ENCODE measurements at places on chromosomes 11 and 22.

GRCh38 chr11:2306452-2306823 lies 4.6 kb downstream of the TSPAN32 start:
- DNase-seq = peak; percentile 59

DNA sequence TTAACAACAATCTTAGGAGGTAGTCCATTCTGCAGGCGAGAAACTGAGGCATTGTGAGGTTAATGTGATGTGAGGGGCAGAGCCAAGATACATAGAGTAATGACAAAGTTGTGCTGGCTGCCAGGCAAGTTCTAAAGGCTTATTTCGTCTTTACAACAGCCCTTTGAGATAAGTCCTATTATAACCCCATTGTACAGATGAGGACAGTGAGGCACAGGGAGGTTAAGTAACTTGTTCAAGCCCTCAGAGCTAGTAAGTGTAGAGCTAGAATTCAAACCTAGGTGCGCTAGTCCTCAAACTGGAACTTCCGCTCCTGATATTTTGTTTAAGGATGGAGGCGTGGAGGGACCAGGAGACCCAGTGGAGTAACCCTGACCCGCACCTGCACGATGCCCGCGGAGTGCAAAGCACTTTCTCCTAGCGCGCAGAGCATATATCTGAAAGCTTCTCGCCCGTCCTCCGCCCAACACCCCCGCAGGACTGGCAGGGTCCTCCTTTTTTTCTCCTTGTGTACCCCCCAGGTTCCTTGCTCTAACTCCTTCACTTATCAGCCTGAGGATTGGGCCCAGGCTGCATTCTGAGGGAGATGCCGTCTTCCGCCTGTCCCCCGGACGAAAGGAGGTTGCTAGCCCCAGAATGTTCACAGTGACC lies 4.9 kb upstream of the FLI1 start:
- DNase-seq = no peak

DNA sequence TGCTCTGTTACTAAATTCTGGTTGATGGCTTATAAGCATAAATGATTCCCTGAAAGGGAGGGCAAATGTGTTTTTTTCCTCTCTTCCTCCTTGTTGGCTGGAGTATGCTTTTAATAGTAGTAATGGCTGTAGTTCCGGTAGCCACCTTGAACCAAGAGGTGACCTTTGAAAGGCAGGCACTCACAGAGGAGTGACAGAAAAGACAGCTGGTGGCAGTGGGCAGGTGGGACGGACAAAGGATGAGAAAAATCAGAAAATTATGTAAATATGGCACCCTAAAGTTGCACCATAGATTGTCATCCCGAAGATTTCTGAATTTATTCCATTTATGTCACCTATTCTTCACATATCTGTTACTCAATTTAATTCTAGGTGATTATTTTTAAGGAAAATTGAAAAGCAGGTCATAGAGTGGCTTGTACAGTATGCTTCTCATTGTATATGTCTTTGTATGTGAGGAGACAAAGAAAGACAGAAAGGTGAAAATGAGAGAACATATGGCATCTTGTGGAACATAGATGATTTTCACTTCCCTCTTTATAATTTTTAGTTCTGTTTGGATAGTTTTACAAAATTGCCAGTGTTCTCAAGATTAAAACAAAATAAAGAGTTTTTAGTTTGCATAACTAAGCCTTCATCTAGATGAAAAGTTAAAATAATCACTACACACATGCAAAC lies 17.0 kb downstream of the CASP12 start:
- DNase-seq = no peak

DNA sequence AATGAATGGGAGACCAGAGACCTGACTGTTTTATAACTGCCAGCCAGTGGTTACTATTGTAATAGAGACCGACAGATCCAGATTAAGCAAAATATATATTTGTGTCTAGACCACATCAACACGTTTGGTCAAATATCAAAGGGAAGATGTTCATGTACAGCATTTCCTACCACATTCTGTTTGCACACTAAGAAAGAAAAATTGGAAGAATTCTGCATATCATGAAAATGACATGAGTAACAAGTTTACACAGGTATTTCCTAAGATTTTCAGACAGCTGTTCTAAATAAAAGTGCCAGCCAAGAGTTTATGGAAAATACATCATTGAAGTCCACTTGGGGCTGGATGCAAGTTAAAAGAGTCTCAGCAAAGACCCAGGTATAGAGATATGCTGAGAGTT lies 145.5 kb upstream of the ANO3 start:
- no peak for DNase-seq

DNA sequence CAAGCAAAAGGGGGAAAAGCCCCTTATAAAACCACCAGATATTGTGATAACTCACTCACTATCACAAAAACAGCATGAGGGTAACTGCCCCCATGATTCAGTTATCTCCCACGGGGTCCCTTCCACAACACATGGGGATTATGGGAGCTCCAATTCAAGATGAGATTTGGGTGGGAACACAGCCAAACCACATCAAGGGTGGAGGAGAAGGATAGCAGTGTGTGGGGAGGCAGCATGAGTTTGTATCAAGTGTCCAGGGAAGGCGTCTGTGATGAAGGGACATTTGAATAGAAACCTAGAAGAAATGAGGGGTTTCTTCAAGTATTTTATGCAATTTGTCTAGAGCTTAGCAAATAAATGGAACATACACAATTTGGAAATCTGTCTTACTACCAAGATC lies 98.2 kb downstream of the SLC1A2 start:
- no peak for DNase-seq

- peak; percentile 89 for DNase-seq
These were observed 32.2 kb downstream of the TRMU start for GRCh38 chr22:46367707-46368191.

- no peak for DNase-seq
These were observed 326.0 kb downstream of the RAB38 start for GRCh38 chr11:87849216-87849615.

DNA sequence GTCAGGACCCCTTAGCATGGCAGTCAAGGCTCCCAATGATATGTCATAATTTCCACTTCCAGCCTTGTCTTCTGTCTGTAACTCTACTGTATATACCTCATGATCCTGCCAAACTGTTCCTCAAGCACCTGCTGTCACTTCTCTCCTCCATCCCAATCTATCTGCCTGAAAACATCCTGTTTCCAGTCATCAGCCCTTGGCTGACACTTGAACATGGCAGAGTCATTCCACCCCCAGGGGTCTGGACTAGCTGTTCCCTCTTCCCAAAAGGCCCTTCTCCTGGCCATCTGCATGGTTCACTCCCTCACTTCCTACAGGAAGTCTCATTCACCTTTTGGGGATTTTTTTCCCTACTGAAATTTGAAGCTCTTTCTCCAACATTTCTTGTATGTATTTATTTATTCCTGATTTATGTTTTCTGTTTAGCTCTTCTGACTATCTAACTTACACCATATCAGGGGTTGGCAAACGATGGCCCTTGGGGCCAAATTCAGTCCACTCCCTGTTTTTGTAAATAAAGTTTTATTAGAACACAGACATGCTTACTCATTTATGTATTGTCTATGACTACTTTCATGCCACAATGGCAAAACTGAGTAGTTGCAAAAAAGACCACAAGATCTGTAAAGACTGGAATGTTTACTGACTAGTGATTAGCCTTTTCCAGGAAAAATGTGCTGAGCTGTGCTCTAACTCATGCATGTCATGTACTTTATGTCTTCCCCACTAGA lies 278.4 kb downstream of the KIRREL3 start:
- no peak for DNase-seq

DNA sequence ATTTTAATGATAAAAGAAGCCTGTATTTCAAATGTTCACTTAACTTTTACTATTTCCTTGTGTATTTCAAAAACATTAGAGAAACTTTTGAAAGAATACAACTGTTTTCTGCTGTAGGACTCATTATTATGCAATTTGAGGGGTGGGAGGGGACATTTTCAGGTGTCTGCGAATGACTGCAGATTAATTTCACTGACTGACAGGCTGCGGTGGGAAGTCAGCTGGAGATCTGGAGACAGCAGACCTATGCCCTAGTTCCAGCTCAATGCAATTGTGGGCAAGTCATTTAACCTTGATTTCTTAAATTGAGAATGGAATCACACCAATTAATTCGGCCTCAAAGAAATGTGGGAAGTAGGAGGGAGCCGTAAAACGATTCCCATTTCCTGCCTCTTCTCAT lies 128.7 kb downstream of the ARL14EP start:
- no peak for DNase-seq

DNA sequence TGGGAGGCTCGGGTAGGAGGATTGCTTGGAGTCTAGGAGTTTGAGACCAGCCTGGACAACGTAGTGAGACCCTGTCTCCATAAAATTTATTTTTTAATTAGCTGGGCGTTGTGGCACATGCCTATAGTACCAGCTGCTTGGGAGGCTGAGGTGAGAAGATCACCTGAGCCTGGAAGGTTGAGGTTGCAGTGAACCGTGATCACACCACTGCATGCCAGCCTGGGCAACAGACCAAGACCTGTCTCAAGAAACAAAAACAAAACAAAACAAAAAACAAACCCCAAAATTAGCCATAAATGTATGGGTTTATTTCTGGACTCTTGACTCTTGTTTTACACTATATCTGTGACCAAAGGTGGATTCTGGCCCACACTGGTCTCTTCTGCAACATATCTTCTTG lies 41.6 kb downstream of the EIF3F start:
- no peak for DNase-seq

GRCh38 chr11:31106968-31107576 lies 262.5 kb downstream of the DCDC1 start:
- no peak for DNase-seq

- DNase-seq = no peak
These were observed 11.8 kb downstream of the ABTB2 start for GRCh38 chr11:34345991-34346480.

GRCh38 chr22:44604455-44604854 lies 97.5 kb upstream of the PRR5 start:
- no peak for DNase-seq

GRCh38 chr11:124075841-124076651 lies 34.9 kb upstream of the OR10G7 start:
- DNase-seq = peak; percentile 79

GRCh38 chr22:24429411-24430365 lies 2.3 kb downstream of the ADORA2A start:
- DNase-seq = peak; percentile 51

GRCh38 chr22:46612904-46613605 lies 7.1 kb upstream of the GRAMD4 start:
- DNase-seq = peak; percentile 68

DNA sequence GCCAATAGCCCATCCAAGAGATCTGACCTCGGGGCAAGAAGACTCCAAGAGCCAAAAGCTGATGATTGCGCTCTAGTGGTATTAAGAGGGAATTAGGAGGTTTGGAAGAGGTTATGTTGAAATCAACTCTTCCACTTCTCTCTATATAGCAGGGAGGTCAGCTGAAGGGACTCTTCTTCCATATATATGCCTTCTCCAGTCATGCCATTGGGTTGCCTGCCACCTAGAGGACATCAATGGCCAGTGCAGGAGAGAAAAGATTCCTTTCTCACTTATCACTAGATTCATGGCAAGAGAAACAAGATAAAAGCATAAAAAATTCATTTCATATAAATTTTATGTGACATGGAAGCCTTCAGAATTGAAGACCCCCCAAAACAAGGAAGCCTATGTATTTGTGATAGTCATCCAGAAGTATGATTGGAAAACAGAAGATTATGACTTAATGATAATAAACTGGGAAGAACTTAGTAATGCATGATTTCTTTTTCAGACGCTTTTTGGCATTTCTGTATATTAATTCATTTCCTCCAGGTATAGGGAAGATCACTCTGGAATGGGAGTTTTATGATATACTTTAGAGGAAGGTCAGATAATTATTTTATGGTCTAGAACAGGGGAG lies 435.1 kb upstream of the DDI1 start:
- no peak for DNase-seq

GRCh38 chr11:69240332-69241074 lies 53.5 kb upstream of the MYEOV start:
- peak; percentile 31 for DNase-seq

GRCh38 chr11:125308246-125308645 lies 143.7 kb downstream of the PKNOX2 start:
- no peak for DNase-seq

DNA sequence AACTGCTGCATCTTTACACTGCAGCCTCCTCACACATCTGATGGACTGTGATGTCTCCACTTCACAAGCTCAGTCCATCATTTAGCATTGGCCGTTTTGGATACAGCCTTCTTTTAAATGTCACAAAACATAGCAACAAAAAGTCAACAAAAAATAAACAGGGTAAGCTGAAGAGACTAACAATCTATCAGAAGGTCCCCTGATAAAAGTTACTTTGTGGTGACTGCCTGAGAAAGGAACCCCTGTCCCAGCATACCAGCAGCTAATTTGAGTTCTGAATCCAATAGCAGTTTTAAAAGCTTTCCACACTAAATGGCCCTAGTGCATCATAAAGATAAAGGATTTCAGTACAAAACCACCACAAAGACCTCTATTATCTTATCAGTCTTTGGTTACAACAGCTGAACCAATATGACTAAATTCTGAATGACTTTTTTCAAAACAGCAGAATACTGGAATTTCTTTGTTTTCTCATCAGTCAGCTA lies 162.4 kb downstream of the SOX6 start:
- no peak for DNase-seq

- DNase-seq = no peak
These were observed 682.8 kb upstream of the KIRREL3 start for GRCh38 chr11:127683321-127683720.

DNA sequence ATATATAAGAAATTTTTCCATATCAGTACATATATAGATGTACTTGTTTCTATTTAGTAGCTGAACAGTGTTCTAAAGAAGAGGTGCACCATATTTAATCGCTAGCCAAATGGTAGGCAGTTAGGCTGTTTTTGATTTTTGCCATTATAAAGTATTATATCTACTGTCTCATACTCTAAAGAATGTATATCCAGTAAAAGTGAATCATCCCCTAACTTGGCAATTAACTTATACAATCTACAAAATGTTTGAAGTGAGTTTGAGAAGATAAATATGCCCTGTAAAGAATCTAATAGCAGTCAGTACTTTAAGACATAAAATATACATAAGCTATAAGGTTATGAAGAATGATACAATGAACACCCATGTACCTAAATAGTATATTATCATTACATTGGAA lies 291.5 kb downstream of the SWAP70 start:
- no peak for DNase-seq

DNA sequence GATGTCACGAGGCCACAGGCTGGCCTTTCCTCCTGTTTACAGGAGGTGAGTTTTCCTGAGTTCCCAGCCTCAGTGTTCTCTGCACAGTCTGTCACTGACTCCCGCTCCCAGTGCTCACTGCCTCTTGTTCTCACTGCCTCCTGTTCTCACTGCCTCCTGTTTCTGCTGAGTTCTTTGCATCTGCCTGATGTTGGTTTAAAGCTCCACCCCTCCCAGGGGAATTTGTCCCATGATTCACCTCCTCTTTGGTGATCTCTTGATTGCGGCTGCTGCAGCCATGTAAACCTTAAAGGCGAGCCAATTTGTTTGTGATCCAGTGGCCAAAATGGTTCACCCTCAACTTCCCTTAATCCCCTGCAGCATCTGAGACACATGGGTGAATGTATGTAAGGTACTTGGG lies 6.0 kb upstream of the TUBA8 start:
- DNase-seq = no peak

- no peak for DNase-seq
These were observed 133.3 kb upstream of the PARVA start for GRCh38 chr11:12243911-12244550.
